ENCODE measurements at places on chromosomes 2 and 18. TPM values are rescaled to one million over a fixed set of nuclear protein-coding genes. Genes with fewer than 3 reads are reported as not detected.

GRCh38 chr2:120738786-120739437, 3.2 kb downstream of the GLI2 start:
- no peak for DNase-seq

DNA sequence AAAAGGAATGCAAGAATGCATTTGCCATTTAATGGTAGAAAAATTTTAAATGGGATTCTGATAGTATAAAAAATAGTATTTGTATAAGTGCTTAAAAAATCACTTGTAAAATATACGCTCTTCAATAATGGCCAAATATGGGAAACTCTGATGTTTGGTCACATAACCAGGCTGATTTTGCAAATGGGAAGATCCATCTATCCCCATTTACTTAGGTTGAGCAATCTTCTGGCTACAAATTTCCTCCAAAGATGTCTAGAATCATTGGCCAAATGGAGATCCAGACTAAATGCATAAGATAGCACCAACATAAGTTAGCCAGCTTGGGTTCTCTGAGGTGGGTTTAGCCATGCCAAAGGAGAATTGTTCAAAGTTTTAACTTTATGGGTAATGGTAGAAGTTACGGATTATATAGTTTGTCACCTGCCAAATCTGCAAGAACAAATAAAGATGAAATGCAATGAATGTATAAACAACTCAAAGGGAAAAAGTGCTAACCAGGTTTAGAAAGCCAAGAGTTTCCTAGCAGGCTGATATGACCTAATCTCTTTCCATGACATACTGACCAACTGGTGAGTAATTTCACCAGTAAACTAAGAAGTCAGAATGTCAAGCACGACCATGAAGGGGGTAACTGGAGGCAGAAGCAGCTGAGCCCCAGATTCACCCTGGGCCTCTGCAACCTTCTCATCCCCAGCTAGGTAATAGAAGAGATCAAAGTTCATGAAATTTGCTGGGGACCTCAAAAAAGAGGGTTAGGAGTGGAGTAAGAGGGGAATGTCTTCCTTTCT, 10.0 kb downstream of the RHOB start:
- peak; percentile 54 for DNase-seq

DNA sequence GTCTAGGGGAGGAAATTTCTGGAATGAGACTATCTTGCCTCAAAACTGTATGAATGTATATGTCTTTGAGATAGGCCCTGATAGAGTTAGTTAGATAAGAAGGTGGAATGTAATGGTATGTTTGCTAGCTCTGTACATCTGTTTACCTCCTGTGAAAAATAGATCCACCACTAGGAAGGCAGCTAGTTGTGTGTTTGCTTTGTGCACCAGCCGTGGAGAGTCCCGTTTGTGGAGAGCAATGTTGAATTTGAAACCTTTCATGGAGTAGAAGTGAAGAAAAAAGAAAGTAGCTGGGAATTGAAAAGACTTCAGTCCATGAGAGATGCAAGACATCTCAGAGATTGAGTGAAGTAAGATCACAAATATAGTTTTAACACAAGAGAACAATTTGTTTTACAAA, 25.4 kb downstream of the ASXL3 start:
- DNase-seq = no peak

NLRC4 gene
- total RNA-seq = 2.3 TPM

C2orf66 gene
- not detected for total RNA-seq

COLEC12 gene
- 9.5 TPM for total RNA-seq

Measured in ascending aorta (tissue), 2 donors.